Activated naive CD8-positive, alpha-beta T cell treated with anti-CD3 and anti-CD28 coated beads, Interleukin-2, amount 50 U/mL, for 16 hours (primary cell): ENCODE measurements at places on chromosomes 2 and 18.

GRCh38 chr2:176081837-176082524, 1.8 kb downstream of the EVX2 start:
- DNase-seq = no peak

DNA sequence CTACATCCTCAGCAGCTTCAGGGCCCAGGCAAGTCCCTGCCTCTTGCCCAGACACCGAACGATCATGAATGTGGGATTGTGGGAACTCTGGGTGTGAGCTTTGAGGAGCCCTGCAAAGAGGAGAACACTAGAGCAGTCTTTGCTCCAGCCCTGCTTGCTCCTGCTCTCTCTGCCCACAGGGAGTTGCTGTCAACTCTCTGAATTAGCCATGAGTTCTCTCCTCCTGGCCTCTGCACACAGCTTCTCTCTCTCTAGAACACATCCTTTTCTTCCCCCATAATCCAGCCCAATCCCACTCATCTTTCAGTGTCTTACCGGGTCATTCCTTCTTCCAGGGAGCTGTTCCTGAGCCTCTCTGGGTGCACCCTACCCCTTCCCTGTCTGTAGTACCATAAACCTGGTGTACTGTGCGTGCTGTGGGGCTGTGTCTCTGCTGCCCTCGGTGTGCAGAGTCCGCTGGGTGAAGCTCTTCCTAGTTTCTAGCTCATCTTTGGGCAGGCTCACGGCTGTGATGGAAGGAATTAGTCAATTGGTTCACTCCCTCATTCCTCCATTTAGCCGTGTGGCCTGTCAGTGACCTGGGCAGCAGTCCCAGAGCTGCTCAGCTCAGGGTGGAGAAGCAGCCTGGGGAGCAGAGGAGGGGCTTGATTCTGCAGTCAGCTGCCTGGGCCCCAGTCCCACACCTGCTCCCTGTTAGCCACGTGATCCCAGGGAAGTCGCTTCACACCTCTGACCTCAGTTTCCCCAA, 132.9 kb upstream of the HDAC4 start:
- no peak for DNase-seq

DNA sequence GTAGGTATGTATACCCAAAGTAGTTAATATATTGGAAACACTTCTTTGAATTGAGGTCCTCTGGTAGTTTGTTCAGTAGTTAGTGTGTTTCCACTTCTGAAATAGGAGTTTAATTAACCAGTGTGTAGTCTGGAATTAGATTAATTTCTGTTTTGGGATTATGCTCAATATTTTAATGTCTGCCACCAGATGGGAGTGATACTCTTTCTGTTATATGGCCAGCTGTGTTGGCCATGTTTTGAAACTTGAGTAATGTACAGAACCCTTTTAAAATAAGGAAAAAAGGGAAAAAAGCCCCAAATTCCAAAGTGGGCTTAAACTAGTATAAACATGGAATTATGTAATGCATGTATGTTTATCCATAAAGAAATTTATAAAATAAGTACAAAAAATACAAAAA, 147.7 kb downstream of the CTNNA2 start:
- no peak for DNase-seq

- DNase-seq = no peak
Measured at GRCh38 chr2:40584432-40584831, 132.5 kb upstream of the SLC8A1 start.

- no peak for DNase-seq
Measured at GRCh38 chr18:63339920-63340484, 20.4 kb upstream of the BCL2 start.

GRCh38 chr2:235698028-235698427, 204.2 kb downstream of the AGAP1 start:
- no peak for DNase-seq

- DNase-seq = peak; percentile 13
Measured at GRCh38 chr2:225040856-225041206, 1.4 kb downstream of the DOCK10 start.
